HCT116 (cell line): ENCODE measurements at places on chromosomes 5 and 9. TPM values are rescaled to one million over a fixed set of nuclear protein-coding genes. Genes with fewer than 3 reads are reported as not detected.

GRCh38 chr5:178668579-178668978, 41.7 kb upstream of the CLK4 start:
- DNase-seq: no peak

DNA sequence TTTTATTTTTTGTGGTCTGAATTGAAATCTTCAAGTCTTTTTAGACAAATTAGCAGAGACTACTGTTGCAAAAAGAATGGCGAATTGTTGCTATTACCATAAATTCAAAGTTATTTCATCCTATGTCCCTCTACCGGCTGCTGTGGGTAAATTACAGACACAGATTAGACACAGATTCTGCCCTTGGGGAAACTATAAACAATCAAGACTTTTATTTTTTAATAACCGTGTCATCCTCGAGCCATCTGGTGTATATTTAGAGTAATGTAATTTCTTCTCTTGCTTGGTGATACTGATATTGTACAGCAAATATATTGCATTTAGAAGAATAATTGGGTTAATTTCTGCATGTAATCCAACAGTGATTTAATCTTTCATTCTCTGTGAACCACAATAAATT, 228.0 kb upstream of the ADAMTSL1 start:
- no peak for DNase-seq

- no peak for DNase-seq
These were observed 35.8 kb downstream of the PRKACG start for GRCh38 chr9:68978066-68978465.

DNA sequence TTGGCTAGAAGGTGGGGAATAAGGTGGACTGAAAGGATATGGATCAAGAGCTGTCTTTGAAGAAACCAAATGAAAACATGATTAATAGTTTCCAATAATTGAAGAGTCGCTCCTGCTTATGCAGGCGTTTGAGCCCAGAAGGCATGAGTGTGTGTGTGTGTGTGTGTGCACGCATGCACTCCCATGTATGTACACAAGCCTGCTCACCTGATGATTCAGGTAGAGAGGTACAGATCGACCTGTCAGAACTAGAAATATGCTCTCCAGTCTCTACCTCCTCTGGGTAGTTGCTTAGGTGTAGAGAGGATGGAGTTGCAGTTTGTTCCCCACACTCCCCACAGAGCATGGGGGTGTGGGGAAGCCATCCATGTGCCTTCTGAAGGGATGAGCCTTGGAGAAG, 1.1 kb upstream of the FGF1 start:
- no peak for DNase-seq

DNA sequence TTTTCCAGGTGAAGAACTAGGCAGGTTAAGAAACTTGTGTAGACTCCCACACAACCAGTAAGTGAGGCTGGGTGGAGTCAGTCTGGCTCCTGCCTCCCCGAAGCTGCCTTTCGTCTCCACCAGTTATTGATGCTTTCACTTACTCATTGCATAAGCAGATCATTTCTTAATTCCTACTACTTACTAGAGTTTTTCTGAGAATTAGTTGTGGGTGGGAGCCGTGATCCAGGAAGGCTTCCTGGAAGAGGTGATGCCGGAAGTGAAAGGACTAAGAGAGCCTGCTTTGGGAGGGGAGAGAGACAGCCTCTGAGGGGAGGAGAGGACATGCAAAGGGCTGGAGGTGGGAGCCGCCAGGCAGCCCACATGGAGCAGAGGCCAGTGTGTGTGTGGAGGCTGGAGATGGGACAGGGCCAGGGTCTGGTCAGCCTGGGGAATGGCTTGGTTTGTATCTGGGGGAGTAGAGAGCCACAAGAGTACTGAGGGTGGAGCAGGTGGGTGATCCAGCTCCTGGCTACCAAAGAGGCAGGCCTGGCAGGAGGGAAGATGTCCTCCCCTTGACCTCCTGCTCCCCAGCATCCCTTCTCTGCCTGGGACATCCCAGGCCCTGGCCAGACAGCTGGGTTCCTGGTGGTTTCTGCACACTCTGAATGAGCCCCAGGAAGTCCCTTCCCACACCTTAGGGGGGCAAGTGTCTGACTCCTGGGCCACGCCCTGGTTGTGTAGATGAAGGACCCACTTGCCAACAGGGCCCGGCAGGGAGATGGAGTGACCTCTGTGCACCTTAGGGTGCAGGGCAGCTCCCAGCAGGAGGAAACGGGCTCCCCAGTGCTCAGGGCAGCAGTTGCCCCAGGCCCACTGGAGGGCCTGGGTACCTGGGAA, 12.2 kb upstream of the CARD19 start:
- DNase-seq: no peak

GRCh38 chr9:137479892-137480685, 21.0 kb upstream of the NSMF start:
- no peak for DNase-seq

DNA sequence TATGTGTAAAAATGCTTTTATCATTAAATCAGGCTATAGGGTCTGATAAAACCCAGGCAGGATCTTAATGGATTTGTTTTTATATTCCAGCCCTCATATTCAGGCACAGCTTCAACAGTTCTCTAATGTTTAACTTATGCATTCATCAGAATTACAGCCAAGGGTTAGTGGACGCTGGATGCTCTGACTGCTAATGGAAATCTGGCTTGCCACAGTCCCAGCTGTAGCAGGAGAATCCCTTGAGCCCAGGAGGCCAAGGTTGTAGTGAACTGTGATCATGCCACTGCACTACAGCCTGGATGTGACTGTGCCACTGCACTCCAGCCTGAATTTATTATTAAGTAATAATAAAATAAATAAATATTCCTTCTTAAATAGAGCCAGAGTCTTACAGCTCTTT, 98.0 kb downstream of the SLC25A46 start:
- DNase-seq: no peak

- no peak for DNase-seq
These were observed 87.2 kb downstream of the LMNB1 start for GRCh38 chr5:126864042-126864688.

DNA sequence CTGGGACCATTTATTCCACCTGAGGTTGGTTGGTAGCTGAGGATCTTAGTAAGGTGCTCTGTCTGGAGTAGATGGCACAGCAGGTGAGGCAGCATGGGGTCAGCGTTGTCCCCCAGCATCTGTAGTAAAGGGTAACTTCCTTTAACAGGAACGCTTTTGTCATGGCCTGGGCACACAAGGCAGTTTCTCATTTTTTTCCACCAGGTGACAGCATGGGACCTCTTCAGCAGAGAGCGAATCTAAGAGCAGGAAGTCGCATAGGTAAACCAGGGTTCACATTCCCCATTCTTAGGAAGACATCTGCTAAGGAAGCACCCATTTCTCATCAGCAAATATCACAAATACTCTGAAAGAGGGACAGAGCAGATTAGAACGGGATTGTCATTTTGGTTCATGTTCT, 56.5 kb downstream of the GPR107 start:
- DNase-seq: no peak

DNA sequence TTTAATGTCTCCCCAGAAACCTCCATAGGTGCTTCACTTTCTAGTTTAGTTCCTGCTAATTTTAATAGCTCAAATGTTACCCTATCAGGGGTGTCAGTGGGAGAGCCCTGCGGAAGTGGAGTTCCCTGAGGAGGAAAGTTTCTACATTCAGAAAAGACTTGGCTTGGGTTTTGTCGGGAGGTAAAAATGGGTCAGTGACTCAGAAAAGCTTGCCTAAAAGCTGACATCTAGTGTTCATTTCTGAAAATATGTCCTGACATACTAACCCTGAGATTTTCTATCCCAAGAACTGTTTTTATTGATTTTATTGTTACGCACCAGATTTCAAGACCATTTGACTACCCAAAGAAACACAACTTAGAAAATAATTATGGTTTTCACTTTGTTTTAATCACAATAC, 40.9 kb upstream of the GLDC start:
- no peak for DNase-seq

GRCh38 chr9:120587328-120587727, 7.4 kb upstream of the CDK5RAP2 start:
- no peak for DNase-seq

- DNase-seq: no peak
These were observed 453.3 kb downstream of the DIRAS2 start for GRCh38 chr9:90189306-90189705.

DNA sequence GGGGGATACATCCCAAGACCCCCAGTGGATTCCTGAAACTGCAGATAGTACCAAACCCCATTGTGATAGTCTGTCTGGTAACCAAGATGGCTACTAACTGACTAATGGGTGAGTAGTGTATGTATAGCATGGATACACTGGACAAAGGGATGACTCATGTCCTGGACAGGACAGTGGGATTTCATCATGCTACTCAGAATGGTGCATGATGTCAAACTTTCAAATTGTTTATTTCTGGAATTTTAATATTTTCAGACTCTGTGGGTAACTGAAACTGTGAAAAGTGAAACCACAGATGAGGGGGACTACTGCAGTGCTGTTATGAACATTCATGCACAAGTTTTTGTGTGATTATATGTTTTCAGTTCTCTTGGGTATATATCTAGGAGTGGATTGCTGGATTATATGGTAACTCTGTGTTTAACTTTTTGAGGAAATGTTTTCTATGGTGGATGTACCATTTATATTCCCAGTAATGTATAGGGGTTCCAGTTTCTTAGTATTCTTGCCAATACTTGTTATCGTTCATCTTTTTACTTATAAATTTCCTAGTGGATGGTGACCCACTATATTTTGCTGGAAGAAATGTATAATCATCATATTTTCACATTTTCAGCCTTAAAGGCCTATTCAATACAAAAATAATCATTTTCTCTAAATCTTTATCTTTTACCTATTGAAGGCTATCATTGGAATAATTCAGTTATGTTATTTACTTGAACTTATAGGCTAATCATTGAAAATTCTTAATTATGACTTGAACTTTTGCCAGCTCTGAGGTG, 140.9 kb downstream of the NR3C1 start:
- DNase-seq: peak; percentile 44

GRCh38 chr5:17620627-17621026, 10.4 kb downstream of the TAF11L12 start:
- no peak for DNase-seq

- no peak for DNase-seq
These were observed 2.8 kb upstream of the ADAMTS12 start for GRCh38 chr5:33894566-33894965.

GRCh38 chr5:76401801-76402250, 1.3 kb upstream of the IQGAP2 start:
- no peak for DNase-seq

GRCh38 chr9:22528485-22528884, 81.9 kb downstream of the DMRTA1 start:
- peak; percentile 0 for DNase-seq

Gene STK32A
- 1.2 TPM for total RNA-seq

Gene MRRF
- total RNA-seq: 88.6 TPM

Gene SPATA31C1
- not detected for total RNA-seq

Gene AGXT2
- total RNA-seq: not detected

Gene TMEFF1
- 3.3 TPM for total RNA-seq
